ENCODE measurements at places on chromosomes 7 and 10.

DNA sequence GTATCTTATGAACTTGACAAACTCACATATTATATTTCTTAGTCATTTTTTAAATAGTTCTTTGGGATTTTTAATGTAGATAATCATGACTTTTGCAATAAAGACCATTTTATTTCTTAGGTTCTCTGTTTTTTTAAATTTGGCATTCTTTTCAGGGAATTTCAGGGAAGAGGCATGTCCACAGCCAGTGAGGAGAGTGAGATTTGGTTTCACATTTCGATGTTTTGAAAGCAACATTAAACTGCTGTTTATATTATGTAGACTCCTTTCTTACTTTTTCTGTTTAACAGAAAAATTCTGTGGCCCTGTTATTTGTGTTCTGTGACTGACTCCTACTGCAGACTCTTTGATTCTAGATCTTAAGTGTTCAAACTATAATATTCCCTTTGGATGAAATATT, 153.7 kb downstream of the FAM107B start:
- DNase-seq = no peak

GRCh38 chr7:401495-401894, 111.5 kb downstream of the FOXL3 start:
- DNase-seq = no peak

- no peak for DNase-seq
Observed at GRCh38 chr10:32940321-32941301, 17.4 kb downstream of the ITGB1 start.

DNA sequence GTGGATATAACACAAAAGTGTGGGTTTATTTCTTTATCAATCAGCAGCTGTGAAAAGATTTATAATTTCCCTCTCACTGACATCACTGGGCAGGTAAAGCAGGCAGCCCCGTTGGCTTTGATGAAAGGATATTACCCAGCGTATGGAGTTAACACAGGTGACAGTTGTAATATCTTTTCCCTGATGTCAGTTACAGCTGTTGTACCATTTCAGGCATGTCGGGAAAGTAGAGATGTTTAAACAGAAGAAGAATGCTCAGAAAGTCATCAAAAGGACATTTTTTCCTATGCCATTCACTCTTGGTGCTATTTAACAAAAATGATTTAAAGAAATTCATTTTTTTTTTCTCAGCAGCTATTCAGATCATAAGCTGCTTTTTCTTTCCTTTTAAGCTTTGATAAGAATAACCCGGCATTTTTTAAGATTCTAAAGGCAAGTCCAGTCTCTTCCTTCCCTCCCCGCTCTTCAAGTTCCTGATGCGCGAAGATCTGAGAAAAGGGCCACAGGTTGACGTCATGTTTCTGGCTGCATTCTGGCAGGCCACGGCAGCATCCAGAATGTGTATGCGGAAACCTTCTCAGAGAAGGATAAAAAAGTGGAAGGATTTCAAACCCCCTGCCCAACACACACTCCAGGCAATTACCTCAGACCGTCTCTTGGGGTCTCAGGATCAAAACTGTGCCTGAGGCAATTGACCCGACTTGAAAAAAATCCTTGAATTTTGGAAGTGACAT, 32.5 kb upstream of the ADAM12 start:
- no peak for DNase-seq

GRCh38 chr7:101239191-101239950, 1.8 kb upstream of the CLDN15 start:
- DNase-seq = no peak

- DNase-seq = no peak
Observed at GRCh38 chr7:69781412-69781846, 183.2 kb downstream of the AUTS2 start.

GRCh38 chr7:36605261-36606051, 118.8 kb downstream of the AOAH start:
- DNase-seq = no peak

DNA sequence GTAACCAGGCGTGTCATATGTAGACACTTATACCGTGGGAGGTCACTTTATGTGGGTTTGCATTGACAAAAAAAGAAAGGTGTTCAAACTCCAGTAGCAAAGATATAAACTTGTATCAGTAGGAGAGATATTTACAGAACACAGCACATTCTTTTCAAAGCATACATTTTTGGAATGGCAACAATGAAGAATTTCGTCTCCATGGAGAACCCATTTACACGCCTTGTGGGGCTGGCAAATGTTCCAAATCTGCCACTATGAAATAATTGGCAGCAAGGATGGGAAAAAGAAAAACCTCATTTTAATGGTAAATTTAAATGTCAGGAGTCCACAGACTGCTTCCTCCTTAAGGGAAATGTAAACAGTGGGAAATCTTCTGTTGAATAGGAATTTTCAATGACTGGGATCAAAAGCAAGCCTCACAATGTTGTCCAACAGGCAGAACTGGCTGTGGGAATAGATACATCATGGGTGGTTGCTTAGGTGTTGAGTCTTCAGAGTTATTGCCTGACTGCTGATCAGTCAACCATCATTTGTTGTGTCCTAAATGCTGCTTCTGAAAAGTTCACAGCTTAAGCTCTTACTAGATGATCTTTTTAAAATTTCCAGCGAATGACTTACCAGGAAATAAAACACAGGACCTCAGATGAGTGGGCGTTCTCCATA, 256.6 kb upstream of the SEMA3C start:
- DNase-seq = no peak

DNA sequence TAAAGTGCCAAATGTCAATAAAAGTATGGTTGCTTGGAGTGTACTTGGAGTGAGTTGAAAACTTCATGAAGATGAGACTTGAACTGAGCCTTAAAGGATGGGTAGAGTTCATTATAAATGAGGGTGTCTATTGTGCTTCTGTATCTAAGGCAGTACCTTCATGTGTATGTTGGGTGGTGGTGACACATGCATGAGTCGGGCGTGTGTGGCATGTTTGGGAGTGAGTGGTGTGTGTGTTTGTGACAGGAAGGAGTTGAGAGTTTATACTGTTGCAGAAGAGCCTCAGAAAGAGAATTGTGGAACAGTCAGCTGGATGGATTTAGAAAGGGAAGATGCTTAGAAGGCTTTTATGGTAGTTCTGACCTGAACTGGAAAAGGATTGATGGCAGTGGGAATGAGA, 6.0 kb upstream of the ZRANB1 start:
- DNase-seq = no peak

DNA sequence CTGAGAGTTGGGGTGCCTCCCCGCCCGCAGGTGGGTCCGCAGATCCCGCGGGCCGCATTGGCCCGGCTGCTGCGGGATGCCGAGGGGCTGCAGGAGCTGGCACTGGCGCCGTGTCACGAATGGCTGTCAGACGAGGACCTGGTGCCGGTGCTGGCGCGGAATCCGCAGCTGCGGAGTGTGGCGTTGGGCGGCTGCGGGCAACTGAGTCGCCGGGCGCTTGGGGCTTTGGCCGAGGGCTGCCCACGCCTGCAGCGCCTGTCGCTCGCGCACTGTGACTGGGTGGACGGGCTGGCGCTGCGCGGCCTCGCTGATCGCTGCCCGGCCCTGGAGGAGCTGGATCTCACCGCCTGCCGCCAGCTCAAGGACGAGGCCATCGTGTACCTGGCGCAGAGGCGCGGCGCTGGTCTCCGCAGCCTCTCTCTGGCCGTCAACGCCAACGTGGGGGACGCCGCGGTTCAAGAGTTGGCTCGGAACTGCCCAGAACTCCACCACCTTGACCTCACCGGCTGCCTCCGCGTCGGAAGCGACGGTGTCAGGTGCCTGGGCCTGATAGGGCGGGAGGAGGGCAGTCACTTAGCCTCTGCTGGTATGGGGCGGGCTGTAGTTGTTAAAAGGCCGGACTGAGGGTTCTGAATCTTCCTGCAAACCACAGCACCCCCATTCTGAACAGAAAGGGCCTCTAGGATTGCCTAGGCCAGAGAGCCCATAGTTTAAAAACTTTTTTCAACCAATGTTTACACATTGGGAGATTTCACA, 1.3 kb downstream of the FBXL15 start:
- DNase-seq = no peak

DNA sequence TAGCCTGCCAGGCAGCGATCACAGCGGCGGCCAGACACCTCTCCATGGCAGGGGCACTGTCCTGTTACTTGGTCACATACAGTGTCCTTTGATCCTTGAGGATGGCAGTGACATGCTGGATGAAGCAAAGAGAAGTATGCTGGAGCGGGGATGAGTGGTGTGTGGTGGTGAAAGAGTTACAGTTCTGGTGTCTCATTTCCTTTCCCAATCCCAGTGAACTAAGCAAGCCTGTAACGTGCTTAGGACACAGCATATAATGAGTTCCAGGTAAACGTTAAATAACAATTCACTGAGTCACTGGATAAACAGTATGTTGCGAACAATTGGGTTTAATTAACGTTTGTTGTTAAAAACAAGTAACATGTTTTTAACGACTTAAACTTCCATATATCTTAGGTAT, 63.5 kb upstream of the LAMB1 start:
- DNase-seq = no peak

Data from stimulated activated CD8-positive, alpha-beta memory T cell treated with anti-CD3 and anti-CD28 coated beads, Interleukin-4, amount 100 ng/mL, for 1 hour (primary cell).